ENCODE measurements at places on chromosomes 16 and 17. TPM values are rescaled to one million over a fixed set of nuclear protein-coding genes. Genes with fewer than 3 reads are reported as not detected.

DNA sequence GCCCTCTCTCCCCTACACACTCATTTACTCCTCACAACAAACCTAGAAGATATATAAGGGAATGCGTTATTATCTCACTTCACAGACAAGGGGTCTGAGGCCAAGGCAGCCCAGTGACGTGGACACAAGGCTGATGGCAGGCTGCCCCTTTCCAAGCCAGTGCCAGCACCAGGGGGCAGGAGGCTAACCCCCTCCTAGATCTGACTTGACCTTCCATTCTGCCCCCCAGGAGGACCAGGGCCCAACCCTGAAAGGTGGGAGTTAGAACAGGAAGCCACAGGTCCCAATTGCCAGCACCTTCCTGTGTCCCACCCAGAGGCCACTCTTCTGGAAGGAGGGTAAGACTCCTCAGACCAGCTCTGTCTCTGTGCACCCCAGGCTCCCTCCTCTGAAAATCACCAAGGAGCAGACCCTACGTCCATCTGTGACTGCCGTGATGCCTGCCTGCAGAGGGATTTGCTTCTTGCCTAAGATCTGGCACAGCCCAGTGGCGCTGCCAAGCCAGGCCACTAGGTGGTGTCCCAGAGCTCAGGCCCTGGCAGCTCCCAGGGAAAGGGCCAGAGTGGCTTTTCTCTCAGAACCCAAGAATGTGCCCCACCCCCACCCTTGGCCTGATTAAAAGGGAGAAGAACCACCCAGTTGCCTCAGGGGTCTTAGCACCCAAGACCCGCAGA is 42.4 kb upstream of the MRPS23 start:
- peak; percentile 61 for DNase-seq

DNA sequence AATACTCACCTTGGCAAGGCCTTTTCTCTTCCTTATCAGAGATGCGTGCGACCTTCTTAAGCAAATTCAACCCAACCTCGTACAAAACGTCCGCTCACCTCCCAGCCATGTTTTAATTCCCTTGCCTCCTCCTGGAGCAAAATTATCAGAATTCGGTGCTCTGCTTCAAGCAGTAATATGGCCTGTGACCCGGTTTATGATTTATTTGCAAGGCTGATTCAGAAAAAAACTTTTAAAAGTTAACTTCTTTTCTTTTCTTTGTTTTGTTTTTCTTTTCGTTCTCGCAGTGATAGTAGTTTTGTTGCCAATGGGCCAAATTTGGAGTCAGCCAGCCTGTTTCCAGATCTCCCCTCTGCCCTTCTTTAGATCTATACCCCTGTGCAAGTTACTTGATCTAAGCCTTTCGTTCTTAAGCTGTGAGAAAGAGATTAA is at the start of gene PHLPP2:
TSS of gene PHLPP2 (minus strand) at position 382 of the 432 bp plus-strand sequence. CDS start 9,906 bp downstream, outside the sequence.
- no peak for DNase-seq

GRCh38 chr17:5003214-5003867 is 5.6 kb downstream of the KIF1C start:
- DNase-seq: no peak

GRCh38 chr16:15900901-15901500 is 12.6 kb upstream of the CEP20 start:
- no peak for DNase-seq

DNA sequence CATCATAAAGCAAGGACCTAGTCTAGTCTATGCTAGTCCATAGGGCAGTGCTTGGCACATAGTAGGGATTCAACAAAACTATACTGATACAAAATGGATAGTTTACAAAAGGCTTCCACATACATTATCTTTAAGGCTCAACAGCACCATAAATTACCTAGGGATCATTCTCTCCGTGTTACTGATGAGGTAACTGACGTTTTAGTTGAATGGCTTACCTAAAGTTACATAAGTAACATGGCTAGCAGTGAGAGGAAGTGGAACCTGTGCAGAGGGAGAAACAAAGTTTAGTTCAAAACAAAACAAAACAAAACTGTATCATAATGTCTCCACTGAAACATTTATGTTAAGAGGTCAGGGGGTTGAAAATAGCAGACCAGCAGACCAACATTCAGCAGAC is 7.9 kb downstream of the RPTOR start:
- DNase-seq: no peak

GRCh38 chr17:78995022-78995760 is 14.4 kb downstream of the CANT1 start:
- no peak for DNase-seq

DNA sequence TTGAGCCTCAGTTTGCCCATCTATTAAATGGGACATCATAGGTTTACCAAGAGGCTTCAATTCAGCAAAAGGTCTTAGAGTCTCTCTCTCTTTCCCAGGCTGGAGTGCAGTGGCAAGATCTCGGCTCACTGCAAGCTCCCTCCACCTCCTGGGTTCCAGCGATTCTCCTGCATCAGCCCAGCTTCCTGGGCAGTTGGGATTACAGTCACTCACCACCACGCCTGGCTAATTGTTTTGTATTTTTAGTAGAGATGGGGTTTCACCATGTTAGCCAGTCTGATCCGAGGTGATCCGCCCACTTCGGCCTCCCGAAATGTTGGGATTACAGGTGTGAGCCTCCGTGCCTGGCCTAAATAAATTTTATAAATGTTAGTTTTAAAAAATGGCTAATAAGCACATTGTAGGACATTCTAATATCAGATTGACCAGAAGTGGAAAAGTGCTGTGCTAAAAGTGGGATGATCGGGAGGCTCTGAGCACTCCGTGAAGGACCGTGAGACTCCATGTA is 1.0 kb upstream of the NLRP1 start:
- DNase-seq: no peak

GRCh38 chr16:83898463-83899271 is at the start of gene MLYCD:
TSS of gene MLYCD (plus strand) at chr16:83899115. CDS start at chr16:83899145, 30 bp downstream.
- DNase-seq: no peak

DNA sequence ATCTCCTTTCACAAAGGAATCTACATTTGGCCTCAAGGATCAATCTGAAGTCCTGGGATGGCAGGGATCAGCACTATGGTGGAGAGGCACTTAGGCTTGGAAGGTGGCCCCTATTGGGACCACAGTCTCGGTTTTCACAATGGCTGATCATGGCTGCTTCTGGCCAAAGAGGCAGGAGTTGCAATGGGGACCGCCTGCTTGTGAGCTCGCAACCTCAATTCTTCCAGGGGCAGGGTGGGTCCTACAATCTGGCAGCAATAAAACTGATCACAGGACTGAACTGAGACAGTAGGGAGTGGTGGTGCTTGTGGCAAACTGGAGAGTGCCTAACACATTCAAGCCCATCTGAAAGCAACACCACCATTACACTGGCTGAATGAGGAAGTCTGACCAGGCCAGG is 83.1 kb downstream of the NETO2 start:
- DNase-seq: no peak

DNA sequence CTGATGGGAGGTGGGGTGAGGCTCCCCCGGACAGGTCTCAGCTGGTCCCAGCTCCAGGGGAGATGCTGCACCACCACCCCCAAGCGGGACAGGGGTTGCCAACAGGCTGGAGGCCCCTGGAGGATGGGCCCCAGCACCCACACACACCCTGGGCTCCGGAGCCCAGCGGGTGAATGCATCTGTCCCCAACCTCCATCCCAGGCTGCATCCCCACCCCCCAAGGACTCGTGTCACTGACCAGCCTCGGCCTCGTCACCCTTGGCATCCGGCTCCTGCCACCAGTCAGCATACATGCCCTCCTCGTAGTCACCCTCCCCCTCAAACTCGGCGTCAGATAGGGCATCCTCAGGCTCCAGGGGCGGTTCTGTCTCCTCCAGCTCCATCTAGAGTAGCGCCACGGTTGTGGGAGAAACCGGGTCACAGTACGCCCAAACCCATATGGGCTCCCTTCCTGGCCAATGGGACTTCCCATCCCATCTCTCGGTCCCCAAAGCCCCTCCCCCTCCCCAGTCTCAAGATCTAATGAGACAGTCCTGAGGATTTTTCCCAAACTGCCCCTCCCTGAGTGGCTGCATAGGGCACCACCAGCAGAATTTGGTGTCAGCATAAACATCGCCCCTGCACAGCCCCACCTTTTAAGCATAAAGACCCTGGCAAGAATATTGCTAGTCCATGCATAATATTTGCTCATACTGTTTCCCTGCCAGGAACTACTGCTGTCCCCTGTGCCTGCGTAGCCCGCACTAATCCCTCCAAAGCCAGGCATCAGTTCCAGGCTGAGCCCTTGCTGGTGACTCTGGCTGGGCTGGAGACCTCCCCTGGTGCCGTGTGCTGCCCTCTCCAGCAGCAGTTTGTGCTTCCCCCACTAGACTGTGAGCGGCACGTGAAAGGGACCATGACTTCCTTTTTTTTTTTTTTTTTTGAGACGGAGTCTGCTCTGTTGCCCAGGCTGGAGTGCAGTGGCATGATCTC is 8.4 kb downstream of the P3H4 start:
- no peak for DNase-seq

DNA sequence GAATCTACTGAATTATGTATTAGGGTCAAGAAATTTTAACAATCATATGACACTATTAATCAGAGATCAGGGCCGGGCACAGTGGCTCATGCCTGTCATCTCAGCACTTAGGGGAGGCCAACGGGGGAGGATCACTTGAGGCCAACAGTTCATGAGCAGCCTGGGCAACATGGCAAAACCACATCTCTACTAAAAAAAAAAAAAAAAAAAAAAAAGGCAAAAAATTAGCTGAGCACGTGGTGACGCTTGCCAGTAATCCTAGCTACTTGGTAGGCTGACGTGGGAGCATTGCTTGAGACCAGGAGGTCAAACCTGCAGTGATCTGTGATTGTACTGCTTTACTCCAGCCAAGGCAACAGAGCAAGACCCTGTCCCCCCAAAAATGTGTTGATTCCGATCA is 52.5 kb upstream of the CLEC3A start:
- no peak for DNase-seq

DNA sequence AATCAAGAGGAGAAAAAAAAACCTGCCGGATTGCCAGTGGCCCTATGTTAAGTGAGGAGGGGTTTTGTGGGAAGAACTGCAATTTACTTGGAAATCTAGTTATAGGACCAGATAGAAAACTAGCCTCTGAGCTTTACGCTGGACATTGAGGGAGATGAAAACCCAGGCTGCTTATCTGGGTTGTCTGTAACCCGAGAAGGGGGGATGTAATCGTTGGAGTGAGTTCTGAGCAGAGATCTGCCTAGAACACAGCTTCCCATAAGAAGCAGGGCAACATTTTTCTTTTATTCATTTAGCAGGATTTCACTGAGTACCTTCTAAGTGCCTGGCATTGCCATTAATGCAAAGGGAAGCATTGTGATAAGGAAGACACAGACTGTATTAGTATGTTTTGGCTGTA is 70.6 kb downstream of the KATNIP start:
- DNase-seq: no peak

DNA sequence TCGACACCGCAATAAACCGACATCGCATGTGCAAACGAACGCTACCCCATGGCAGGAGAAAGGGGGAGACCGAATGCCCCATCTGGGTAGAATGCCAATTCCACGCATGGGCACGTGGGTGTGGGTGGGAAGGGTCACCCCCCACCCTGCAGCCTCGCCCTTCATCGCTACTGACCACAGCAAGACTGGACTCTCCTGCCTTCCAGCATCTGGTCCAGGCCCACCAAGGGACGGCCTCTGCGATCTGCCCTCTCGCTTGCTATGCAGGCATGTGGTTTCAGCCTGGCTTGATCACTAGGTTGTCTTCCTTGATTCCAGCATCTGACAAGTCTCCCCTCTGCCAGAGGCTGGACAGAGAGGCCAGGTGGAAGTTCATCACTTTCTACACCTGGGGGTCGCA is 159.3 kb downstream of the C16orf78 start:
- no peak for DNase-seq

DNA sequence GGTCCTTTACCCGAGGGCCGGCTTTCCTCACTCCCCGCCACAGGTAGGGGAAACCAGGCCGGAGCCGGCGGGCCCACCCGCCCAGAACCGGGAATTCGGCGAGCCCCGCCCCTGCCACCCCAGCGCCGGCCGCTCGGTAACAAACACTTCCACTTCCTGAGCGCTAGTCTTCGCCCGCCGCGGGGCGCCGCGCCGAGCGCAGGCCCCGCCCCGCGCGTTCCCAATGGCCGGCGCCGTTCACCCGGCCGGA is 224 bp upstream of the NHERF1 start:
- no peak for DNase-seq

- DNase-seq: no peak
These were observed 9.4 kb downstream of the MAP3K14 start for GRCh38 chr17:45307290-45308015.

- no peak for DNase-seq
These were observed 3.0 kb downstream of the EVI2B start for GRCh38 chr17:31310886-31311285.

GRCh38 chr16:11386054-11386680 is 40.9 kb downstream of the RMI2 start:
- DNase-seq: no peak

- no peak for DNase-seq
These were observed 3.1 kb downstream of the RAB37 start for GRCh38 chr17:74740173-74740572.

DNA sequence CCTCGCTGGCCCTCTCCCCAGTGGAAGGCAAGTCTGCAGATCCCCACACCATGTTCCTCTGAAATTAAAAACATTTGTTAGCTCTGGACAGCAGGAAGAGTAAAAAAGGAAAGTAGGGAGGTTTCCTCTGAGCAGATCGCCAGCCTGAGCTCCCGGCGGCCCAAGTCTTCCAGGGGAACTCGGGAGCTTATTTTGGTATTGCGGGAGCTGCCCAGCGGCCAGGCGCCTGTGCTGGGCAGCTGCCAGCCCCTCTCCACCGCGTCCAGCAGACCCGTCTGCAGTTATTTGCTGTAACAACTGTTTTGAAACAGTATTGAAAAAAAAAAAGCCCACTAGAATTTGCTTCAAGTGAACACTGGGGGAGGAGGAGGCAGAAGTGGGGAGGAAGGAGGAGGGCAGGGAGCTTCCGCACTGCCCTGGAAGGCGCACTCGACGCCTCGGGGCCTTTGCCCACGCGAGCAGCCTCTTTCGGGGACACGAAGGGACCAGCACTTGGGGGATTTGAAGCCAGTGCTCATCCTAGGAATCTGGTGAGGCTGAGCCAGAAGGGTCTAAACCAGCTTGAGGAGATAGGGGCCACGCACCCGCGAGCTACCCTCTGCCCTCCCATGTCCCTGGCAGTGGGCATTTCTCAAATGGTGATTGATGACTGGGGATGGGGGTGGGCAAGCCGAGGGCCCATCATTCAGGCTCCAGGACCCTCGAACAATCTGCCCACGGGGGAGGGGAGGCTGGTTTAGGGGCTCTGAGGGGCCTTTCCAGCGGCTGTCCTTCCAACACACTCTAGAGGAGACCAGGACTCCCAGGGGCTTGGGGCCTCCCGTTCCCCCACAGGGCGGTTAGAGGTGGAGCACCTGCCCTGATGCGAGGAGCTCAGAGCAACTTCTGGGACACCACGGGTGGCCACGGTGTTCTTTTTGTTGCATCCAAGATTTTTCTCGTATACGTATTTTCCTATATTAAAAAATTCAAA is 3.0 kb upstream of the BAHCC1 start:
- DNase-seq: no peak

GRCh38 chr17:48456589-48456988 is 26.6 kb upstream of the SKAP1 start:
- no peak for DNase-seq

Gene HS3ST2
- total RNA-seq: not detected

Gene TCAP
- total RNA-seq: 1.6 TPM

Gene CD300E
- total RNA-seq: not detected

Gene INCA1
- total RNA-seq: 1.7 TPM

Gene ACSM5
- total RNA-seq: 0.21 TPM

Gene CD300LD
- not detected for total RNA-seq

Gene ZNF747
- 10.9 TPM for total RNA-seq

Gene RNF227
- 2.6 TPM for total RNA-seq
